ENCODE measurements at places on chromosomes 1 and 21.

DNA sequence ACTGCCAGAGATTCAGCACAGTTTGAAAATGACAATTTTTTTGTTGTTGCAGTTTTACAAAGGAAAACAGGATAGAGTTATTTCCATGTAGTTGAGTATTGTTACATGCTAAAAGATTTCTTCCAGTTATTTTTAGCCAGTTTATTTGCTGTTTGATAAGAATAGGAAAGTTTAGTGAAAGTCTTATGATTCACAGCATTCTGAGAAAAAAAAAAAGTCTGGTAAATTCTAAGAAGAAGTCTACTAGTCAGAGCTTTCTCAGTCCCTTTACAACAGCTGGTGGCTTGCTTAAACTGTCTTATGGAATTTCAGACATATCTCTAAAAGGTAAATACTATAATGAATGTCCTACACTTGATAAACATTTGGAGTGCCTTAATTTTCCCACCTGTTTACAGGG, 341.7 kb downstream of the DSCAM start:
- DNase-seq = no peak

GRCh38 chr1:107378866-107379265, 238.0 kb downstream of the NTNG1 start:
- DNase-seq = no peak

DNA sequence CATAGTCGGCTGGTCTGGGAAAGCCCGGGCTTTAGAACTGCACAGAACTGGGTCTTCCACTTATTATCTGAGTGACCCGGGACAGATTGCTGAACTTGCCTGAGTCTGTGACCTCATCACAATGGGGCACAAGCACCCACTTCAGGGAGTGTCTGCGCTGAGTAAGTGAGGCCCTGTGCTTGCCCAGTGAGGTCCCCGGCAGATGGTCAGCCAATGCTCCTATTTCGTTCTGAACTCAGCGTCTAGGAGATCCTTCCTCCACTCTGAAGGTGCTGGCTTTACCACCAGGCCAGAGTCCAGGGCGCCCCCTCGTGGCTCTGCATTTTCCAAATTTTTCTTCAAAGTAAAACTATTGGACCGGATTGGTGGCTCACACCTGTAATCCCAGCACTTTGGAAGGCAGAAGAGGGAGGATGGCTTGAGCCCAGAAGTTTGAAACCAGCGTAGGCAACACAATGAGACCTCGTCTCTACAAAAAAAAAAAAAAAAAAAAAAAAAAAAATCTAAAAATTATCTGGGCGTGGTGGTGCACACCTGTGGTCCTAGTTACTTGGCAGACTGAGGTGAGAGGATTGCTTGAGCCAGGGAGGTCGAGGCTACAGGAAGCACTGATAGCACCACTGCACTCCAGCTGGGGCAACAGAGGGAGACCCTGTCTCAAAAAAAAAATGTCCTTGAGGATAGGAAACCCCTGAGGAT, 61.7 kb downstream of the FCRL5 start:
- peak; percentile 84 for DNase-seq

- DNase-seq = peak; percentile 37
Measured at GRCh38 chr1:167617153-167618147, 12.6 kb upstream of the RCSD1 start.

GRCh38 chr1:13725714-13726175, 25.8 kb downstream of the PRDM2 start:
- DNase-seq = peak; percentile 48

DNA sequence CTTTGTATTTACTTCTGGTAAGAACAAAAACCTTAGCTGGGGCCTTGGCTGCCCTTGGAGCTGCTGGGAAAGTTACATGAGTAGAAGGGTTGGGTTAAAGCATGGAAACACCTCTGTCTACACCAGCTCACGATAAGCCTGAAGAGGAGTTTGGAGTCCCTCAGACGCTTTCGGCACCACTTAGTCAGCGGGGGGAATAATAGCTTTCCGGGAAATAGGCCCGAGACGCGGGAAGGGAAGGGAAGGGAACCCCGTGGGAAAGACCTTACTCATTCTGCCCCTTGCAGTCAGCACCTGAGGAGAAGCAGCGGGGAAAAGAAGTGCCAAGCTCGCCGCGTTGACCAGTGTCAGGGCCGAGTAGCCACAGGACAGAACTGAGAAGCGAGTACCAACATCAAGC, 66.4 kb upstream of the PDE9A start:
- no peak for DNase-seq

All from eye (tissue), 1 donor.